ENCODE measurements at places on chromosomes 2 and 18. TPM values are rescaled to one million over a fixed set of nuclear protein-coding genes. Genes with fewer than 3 reads are reported as not detected.

DNA sequence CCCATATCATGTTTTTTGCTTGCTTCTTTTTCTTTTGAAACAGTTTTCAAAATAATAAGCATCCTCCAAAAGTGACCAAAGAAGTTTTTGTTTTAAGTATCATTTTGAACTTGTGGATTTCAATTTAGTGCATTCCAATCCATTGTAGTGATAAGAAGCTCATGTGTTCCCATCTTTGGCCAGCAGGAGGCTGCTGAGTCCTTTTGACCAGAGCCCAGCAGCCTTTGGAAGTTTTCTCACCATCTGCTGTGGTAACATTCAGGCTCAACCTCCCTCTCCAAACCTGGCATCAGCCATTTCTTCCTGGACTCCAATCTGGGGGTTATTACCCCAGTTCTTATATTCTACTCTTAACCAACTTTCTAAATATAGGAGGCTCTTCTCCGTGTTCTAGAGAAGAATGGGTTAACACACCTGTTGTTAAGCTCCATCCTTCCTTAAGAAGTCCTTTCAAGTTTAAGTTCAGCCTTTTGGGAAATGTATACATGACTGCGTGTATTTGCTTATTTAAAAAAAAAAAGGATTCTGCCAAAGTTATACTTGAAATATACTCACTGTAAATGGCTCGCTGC is 39.0 kb upstream of the MAL start:
- no peaks in the 10 kb centered on the region for H3K4me1 ChIP-seq
- H3K36me3 ChIP-seq, result no peaks in the 10 kb centered on the region
- DNase-seq, result no peak
- no peaks in the 10 kb centered on the region for H3K27me3 ChIP-seq

DNA sequence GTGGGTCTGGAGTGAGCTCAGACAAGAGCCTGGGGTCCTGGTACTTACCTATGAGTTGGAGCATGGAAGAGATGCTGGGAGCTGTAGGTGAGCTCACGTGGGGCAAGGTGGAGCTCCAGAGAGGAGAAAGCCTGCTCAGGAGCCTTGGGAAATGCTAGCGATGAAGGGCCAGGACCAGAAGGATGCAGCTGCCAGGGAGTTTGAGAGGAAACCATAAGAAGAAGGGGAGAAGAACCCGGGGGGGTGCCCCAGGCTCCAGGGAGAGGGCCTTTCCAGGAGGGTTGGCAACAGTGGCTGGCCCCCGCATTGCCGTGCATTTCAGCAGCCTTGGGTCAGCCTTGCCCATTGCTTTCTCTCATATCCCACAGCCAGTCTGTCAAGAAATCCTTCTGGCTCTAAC is 268.7 kb downstream of the GLI2 start:
- no peaks in the 10 kb centered on the region for H3K36me3 ChIP-seq
- no peak overlapping the region for H3K27ac ChIP-seq
- no peaks in the 10 kb centered on the region for H3K27me3 ChIP-seq
- no peak for DNase-seq
- no peaks in the 10 kb centered on the region for H3K4me1 ChIP-seq
- H3K4me3 ChIP-seq, result no peak overlapping the region

- no peak overlapping the region for H3K27ac ChIP-seq
- H3K27me3 ChIP-seq, result no peaks in the 10 kb centered on the region
- no peak overlapping the region for H3K4me3 ChIP-seq
- DNase-seq, result no peak
- no peaks in the 10 kb centered on the region for H3K36me3 ChIP-seq
- no peaks in the 10 kb centered on the region for H3K4me1 ChIP-seq
Observed at GRCh38 chr2:170354855-170355780, 177.2 kb downstream of the MYO3B start.

GRCh38 chr2:7899923-7900322 is 781.9 kb upstream of the ID2 start:
- H3K36me3 ChIP-seq, result no peaks in the 10 kb centered on the region
- H3K4me3 ChIP-seq, result no peak overlapping the region
- no peak overlapping the region for H3K27ac ChIP-seq
- H3K4me1 ChIP-seq, result no peaks in the 10 kb centered on the region
- H3K27me3 ChIP-seq, result no peaks in the 10 kb centered on the region
- DNase-seq, result no peak

DNA sequence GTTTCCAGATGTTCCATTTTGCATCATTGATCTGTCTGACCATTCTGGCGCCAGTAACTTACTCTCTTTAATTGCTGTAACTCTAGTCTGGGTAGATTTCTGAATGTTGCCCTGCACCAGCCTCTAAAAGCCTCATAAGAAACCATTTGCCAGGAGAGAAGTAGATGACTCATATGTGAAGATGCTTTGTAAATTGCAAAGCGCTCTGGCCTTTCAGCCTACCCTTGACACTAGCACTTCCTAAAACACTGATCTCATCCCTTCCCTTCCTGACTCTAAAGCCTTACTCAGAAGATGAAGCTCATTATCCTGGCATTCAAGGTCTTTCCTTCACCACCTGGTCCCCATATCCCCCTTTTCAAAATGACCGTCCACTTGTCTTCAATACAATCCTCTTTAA is 193.2 kb upstream of the MEX3C start:
- H3K27ac ChIP-seq, result no peak overlapping the region
- DNase-seq, result no peak
- H3K4me1 ChIP-seq, result no peaks in the 10 kb centered on the region
- H3K4me3 ChIP-seq, result no peak overlapping the region
- no peaks in the 10 kb centered on the region for H3K27me3 ChIP-seq

The CRYBA2 gene
- not detected for total RNA-seq

The SLC8A1 gene
- 12.1 TPM for total RNA-seq

The CETN1 gene
- total RNA-seq, result not detected

Measured in right lobe of liver (tissue), 6 donors.